MG63 (cell line): ENCODE measurements at places on chromosomes 12 and 14. TPM values are rescaled to one million over a fixed set of nuclear protein-coding genes. Genes with fewer than 3 reads are reported as not detected.

CACNA1C gene
- total RNA-seq = 1.4 and 37.7 TPM in 2 replicates

PPTC7 gene
- total RNA-seq = 4.4 and 11.0 TPM in 2 replicates

DMAC2L gene
- total RNA-seq = 4.6 and 6.4 TPM in 2 replicates

SMIM41 gene
- total RNA-seq = not detected in 2 replicates

EPYC gene
- total RNA-seq = not detected in 2 replicates

TPPP2 gene
- not detected in 2 replicates for total RNA-seq

CYP27B1 gene
- not detected in 2 replicates for total RNA-seq

EFS gene
- 7.5 and 9.0 TPM in 2 replicates for total RNA-seq

MAPKAPK5 gene
- 22.5 and 46.4 TPM in 2 replicates for total RNA-seq

GIT2 gene
- total RNA-seq = 14.5 and 20.7 TPM in 2 replicates

MANSC4 gene
- total RNA-seq = not detected in 2 replicates

TGM1 gene
- 0.86 and 2.0 TPM in 2 replicates for total RNA-seq

DNM1L gene
- 73.7 and 89.9 TPM in 2 replicates for total RNA-seq

POTEG gene
- not detected in 2 replicates for total RNA-seq

MBIP gene
- total RNA-seq = 4.2 and 24.8 TPM in 2 replicates

ART4 gene
- not detected in 2 replicates for total RNA-seq

CELA1 gene
- total RNA-seq = not detected in 2 replicates

RFX4 gene
- total RNA-seq = not detected in 2 replicates

IFT43 gene
- 12.2 and 54.9 TPM in 2 replicates for total RNA-seq

KLRG1 gene
- 2.1 TPM in 1 of 2 replicates, not detected in the other for total RNA-seq

ANO2 gene
- total RNA-seq = not detected in 2 replicates

DCAF5 gene
- total RNA-seq = 7.3 and 7.6 TPM in 2 replicates

CLEC7A gene
- total RNA-seq = not detected in 2 replicates

MIP gene
- not detected in 2 replicates for total RNA-seq

DNAH10 gene
- 0.25 and 0.40 TPM in 2 replicates for total RNA-seq

HVCN1 gene
- total RNA-seq = not detected in 2 replicates

P2RX7 gene
- total RNA-seq = 2.0 and 3.3 TPM in 2 replicates

ACSM4 gene
- total RNA-seq = not detected in 2 replicates

SGPP1 gene
- total RNA-seq = 17.1 and 18.0 TPM in 2 replicates

TRIM9 gene
- 0.33 and 0.79 TPM in 2 replicates for total RNA-seq

CEBPE gene
- total RNA-seq = not detected in 2 replicates

C12orf75 gene
- 189 and 250 TPM in 2 replicates for total RNA-seq

SEC23A gene
- 86.8 and 125 TPM in 2 replicates for total RNA-seq

GARIN6 gene
- total RNA-seq = not detected in 2 replicates

THAP2 gene
- total RNA-seq = 1.3 and 3.0 TPM in 2 replicates

TMEM119 gene
- 24.2 and 31.2 TPM in 2 replicates for total RNA-seq

CLECL1 gene
- total RNA-seq = not detected in 2 replicates

KCNJ8 gene
- total RNA-seq = not detected in 2 replicates

TMPRSS12 gene
- total RNA-seq = not detected in 2 replicates

CCDC175 gene
- total RNA-seq = not detected in 2 replicates

MAP3K12 gene
- 5.7 and 15.0 TPM in 2 replicates for total RNA-seq

TBX3 gene
- total RNA-seq = 7.1 and 7.7 TPM in 2 replicates

ZDHHC22 gene
- total RNA-seq = not detected in 2 replicates

LRRIQ1 gene
- total RNA-seq = 0.36 TPM in 1 of 2 replicates, not detected in the other
